Fibroblast of skin of back (primary cell): ENCODE measurements at places on chromosomes 16 and 17.
A peak's percentile ranks its signal among the peaks of the same experiment; 100 is the strongest.

- DNase-seq, result no peak
Measured at GRCh38 chr17:41724476-41725050, 9.9 kb downstream of the HAP1 start.

DNA sequence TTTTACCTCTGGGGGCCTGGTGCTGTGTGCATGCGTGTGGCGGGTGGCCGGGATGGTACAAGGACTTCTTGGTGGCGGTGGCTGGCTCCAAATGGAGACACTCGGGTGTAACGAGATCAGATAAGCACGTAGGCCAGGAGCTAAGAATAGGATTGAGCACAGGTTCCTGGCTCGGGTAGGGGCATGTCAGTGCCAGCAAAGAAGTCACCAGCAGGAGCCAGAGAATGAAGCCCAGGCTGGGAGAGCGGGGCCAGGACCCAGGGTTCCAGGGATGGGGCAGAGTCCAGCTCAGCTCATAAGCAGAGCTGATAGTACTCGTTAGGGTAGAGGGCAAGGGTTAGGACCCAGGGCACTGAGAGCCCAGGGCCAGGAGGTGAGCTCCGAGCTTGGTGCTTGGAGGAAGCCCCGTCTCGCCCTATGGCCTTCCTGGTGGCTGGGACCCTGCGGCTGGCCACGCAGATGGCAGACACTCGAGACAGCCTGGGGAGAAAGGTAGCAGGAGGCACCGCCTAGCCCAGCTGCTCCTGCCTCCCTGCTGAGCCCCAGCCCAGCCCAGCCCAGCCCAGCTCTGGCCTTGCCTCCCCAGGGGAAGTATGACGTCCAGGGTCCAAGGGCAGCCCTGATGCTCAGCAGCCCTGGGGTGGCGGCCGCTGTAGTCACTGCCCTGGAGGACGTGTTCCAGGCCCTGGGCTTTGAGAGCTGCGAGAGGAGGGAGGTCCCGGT lies 8.9 kb downstream of the ZNF213 start:
- no peak for DNase-seq

GRCh38 chr16:67269766-67270165 lies 9.6 kb upstream of the PLEKHG4 start:
- peak; percentile 47 for DNase-seq

- DNase-seq, result peak; percentile 52
Measured at GRCh38 chr17:63956296-63956920, 16.3 kb downstream of the SCN4A start.

GRCh38 chr16:63617047-63617989 lies 1504.5 kb downstream of the CDH11 start:
- peak; percentile 19 for DNase-seq

GRCh38 chr16:49552313-49552928 lies 178.8 kb downstream of the C16orf78 start:
- DNase-seq, result no peak

DNA sequence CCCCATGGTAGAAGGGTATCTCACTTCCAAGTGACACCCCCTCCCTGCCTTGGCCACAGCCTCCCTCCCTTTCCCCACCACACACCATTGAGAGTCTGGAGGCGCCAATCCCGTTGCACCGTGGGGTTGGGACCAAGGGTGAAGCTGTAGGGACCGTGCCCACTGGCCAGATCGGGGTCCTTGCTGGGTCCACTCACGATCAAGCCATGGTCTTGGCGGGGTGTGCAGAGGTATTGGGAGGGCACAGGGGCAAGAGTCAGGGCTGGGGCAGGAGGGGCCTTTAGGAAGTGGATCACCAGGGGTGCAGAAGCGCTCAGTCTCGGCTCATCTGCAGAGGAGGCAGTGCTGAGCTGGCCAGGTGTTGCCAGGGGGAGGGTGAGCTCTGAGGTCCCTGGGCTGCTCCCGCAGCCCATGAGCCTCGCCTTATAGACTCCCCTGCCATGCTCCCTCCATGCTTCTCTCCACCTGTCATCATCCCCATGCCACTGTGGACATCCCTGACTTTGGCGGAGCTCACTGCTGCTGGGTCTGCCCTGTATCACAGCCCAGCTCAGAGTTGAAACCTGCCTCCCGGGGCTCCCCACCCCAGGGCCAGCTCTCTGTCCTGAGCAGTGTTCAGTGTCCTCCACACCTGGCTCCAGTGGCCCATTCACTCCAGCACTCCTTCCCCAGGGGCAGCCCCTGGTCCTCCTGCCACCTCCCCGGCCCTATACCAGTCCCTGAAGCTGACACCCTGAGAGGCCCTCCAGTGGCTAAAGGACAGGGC lies 8.3 kb downstream of the CDH16 start:
- no peak for DNase-seq

DNA sequence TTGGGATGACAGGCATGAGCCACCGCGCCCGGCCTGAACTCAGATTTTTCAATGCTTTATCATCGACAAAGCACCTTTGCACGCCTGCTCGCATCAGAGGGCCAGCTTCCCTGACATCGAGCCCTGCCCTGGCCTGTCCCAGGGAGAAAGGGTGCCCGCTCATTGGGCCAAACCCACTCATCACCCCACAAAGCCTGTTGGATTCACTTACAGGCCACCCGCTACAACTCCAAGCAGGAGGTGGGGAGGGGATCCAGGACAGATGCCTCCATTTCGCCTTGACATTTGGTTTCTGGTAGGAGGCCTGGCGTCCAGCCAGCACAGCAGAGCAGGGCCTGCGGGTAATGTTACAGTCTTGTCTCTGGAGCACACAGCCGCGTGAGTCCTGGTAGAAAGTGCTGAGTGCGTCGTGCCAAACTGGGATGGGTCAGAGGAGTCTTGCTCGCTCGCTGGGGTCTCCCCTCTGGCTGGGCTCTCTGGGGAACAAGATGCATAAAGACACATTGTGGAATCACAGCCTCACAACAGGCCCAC lies 19.8 kb downstream of the SMTNL2 start:
- peak; percentile 53 for DNase-seq

DNA sequence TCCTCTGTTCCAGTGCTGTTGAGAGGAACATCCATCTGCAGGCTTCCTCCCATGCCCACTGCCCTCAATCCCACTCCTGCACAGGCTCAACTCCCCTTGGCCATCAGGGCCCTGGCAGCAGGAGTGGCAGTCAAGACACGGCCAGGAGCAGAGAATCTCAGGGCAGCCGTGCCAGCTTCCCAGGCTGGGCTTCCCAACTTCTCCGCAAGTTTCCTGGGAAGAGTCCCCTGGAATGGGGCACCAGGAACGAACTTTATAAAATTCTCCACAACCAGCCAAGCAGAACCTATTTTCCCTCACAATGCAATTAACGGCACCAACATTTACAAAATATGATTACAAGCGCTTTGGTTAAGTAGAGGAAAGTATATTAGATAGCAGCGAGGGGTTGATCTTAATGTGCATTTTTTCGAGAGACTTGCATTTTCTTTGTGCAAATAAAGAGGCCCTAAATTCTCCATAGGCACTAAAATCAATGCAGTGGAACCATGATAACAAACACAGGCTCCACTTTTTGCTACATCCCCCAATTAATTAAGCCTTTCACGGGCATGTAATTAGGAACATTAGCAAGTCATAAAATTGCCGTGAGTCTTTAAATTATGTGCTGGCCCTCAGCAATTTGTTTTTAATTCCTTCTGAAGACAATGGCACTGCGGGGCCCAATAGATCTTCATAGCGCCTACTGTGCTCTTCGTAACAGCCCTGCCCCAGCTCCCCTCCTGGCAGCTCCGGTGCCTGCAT lies 99.9 kb upstream of the LHX1 start:
- DNase-seq, result no peak

- no peak for DNase-seq
Measured at GRCh38 chr17:74525781-74526288, 5.4 kb downstream of the CD300LB start.

GRCh38 chr17:38541281-38541680 lies 64.5 kb downstream of the SRCIN1 start:
- no peak for DNase-seq

DNA sequence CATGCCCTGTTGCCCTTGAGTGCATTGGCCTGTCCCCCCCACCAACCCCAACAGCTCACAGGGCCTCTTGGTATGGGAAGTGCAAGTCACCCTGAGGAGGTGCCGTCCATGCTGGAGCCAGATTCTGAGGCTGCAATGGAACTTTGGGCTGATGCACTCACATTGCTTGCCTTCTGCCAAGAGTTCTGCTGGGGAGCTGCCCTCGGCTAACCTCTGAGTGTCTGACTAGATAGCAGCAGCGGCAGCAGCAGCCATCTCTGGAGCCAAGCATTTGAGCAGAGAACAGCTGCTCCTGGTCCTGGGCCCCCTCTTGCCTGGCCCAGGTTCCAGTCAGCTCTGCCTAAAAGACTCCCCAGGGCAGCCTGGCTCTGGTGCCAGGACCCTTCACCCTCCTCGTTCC lies 61.5 kb downstream of the GNAO1 start:
- no peak for DNase-seq

- DNase-seq, result no peak
Measured at GRCh38 chr17:69884356-69884755, 190.7 kb upstream of the KCNJ16 start.

DNA sequence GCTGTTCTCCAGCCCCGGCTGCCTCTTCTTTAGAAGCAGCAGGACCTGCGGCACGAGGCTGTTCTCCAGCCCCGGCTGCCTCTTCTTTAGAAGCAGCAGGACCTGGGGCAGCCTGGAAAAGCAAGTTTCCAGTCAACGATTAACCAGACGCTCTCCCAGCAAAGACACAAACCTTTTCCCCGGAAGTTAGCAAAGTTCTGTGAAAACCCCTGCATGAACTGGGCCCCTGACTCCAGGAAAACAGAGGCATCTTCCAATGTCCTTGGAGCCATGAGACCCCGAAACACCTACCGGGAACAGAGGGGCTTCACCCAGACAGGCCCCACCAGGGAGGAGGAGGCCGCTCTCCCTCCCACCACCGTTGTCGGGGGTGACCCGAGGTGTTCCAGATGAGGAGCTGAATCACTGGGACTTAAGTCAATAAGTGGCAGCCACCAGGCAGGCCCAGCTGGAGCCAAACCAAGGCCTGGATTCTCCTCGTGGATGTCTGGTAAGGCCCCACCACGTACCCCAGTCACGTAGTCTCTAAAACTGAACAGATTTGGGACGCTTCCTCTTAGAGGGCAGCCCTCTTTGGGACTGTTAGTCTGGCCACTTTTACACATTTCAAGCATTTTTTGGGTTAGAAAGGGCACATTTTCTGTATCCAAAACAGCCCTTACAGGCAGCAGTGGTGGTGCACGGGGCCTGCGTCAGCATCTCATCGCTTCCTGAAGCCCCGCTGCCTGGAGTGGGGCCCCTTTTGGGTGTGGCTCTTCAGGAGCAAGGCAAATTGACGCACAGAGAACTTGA lies at the start of gene RPH3AL:
RPH3AL (minus strand) TSS at position 387 of the 792 bp plus-strand sequence. CDS start 25,264 bp downstream, outside the sequence.
- DNase-seq, result peak; percentile 55
